ENCODE measurements at places on chromosomes 3 and 15.
A peak's percentile ranks its signal among the peaks of the same experiment; 100 is the strongest.

- no peak for DNase-seq
Measured at GRCh38 chr15:68593341-68593740, 14.5 kb downstream of the CORO2B start.

GRCh38 chr15:31327669-31328427 is 1.2 kb downstream of the KLF13 start:
- DNase-seq = peak; percentile 68

DNA sequence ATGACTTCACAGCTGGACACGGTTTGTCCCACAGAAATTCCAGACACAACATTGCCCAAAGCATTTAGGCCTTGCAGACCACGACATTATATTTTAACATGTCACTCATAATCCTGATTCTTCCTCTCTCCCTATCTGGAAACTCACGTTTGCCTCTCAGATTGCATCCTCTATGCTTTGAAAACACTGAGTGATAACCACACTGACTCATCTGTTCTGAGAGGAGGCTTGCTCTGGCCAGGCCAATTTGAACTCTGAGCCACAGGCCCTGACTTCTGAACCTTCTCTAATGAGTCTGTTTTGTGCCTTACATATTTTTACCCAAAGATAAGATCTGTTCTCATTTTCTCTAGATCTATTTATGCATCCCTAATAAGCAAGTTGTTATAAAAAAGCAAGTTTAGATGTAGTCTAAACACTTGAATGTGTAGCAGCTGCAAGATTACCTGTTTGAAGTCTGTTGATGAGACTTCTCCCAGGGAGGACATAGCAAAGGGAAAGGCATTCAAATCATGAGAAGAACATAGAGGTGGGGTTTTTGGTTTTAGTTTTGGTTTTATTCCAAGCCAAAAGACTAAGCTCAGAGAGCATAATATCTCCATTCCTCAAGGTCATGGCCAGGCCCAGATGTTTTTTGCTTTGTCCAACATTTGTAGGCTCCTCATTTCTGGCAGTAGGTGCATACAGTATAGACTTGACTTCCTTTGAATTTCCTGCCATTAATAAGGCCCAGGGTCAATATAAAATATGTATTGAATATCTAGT is 234.4 kb upstream of the LRTM1 start:
- DNase-seq = no peak

DNA sequence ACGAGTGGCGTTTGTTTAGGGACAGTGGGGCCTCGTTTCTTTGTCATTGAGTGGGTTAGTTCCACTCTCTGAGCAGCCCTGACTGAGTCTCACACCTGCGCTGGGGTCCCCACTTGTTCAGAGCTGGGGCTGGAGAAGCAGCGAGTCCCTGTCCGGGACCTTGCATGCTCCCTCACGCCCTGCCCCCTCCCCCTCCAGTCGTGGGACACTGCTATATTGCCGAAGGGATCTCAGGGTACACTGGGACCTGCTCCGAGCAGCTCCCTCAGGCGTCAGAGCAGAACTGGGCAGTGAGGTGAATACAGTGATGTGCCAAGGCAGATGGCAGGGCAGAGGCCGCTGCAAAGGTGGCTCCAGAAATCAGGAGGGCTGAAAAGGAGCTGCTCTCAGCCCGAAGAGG is 59.9 kb upstream of the KLF13 start:
- no peak for DNase-seq

GRCh38 chr3:37952564-37952963 is 38.0 kb upstream of the VILL start:
- DNase-seq = no peak

DNA sequence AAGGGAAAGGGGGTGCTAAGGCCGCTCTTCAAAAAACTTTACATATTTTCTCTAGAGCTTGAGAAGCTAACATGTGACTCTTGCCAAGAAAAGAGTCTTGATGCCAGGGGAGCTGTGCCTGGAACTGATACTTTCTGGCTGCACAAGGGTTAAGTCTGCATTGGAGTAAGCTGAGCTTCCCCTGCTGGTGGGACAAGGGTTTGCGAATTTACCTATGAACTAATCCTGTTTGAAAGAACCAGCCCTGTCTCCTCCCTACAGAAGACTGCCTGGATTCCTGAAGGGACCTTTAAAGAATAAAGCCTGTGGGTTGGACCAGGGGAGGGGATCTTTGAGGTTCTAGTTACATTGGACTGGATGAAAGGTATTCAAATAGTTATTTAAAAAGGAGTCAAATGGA is 58.3 kb upstream of the EPHA3 start:
- DNase-seq = no peak

DNA sequence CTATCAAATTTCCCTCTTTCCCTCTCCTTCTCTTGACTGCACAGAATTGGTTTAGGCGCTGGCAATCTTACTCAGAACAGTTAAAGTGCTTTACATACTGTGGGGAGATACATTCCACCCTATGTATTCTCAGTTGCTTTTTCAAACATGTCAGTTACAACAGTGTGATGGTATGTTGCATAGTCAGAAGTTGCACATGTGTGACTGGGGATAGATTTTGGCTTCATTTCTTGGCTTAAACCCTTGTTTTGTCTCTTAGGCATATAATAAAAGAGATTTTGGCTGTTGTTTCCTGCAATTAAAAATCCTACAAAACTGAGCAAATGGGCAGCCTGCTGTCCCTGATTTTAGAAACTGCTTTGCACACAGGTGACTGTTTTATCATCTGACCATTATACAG is 86.7 kb downstream of the PIK3R4 start:
- DNase-seq = no peak

DNA sequence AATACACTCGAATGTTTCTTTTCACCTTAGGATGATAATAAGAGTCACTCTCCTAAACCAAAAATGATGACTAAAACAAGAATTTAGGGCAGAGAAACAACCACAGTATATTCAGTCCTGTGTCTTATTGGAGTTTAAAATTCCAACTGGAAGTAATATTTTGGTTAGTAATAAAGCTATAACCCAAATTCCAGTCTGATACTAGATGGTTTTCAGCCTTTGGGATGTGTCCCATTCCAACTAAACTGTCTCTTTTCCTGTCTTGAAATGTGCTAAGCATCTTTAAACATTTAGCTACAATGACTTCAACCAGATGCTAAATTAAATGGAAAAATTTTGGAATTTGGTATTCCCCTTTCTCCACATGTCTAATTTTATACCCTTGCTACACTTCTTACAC is 510.0 kb downstream of the ROBO1 start:
- no peak for DNase-seq

GRCh38 chr3:168467115-168467714 is 371.5 kb upstream of the GOLIM4 start:
- DNase-seq = no peak

DNA sequence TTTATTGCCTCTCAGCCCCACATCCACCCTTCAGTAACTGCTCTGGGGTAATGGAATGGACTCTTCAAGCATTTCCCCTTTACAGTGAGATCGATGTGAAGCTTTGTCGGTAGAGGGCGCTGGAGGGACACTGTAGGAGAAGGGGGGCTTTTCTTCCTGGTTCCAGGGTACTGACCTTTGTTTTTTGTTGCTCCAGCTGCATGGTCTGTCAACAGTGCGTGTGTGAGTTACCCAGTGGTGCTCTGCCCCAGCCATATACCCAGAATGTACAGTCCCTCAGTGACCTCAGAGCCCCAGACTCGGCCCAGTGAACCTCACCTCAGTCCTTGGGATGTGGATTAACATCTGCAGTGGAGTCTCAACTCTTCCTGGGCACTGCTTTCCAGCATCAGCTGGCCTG is 180.3 kb upstream of the TSC22D2 start:
- DNase-seq = no peak

GRCh38 chr3:134710313-134710680 is 59.5 kb upstream of the KY start:
- no peak for DNase-seq

- DNase-seq = no peak
Measured at GRCh38 chr15:101070502-101071273, 151.5 kb downstream of the LRRK1 start.

GRCh38 chr3:37502621-37503020 is 328.2 kb upstream of the LRRFIP2 start:
- no peak for DNase-seq

DNA sequence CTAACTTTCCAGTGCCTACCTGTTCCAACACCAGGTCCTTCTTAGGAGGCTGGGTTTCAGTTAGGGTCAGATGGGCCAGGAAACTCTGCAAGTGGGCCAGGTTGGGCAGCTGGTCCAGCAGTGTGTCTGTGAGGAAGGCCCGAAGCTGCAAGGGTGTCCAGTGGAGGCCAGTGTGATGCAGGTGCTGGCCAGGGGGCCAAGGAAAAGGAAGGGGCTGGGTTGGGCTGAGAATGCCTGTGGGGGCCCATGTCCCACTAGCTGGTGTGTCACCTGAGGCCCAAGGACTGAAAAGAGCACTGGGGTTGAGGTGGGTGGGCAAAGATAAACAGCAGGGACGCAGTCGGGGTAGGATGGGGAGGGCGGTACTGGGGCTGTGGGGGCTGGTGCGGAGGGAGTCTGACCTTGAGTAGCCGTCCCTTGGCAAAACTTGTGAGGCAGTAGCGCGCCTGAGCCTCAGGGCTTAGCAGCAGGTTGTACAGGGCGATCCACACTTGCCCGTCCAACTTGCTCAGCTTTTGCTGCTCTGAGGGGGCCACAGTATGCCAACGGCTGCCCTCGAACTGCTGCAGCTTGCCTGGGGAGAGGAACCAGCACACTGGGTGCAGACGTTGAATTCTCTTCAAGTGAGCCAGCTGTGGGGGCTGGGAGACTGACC is 1.5 kb upstream of the RASSF1 start:
- no peak for DNase-seq

- DNase-seq = no peak
Measured at GRCh38 chr3:10563396-10563795, 58.0 kb upstream of the ATP2B2 start.

GRCh38 chr3:79928687-79929408 is 161.1 kb upstream of the ROBO1 start:
- no peak for DNase-seq

DNA sequence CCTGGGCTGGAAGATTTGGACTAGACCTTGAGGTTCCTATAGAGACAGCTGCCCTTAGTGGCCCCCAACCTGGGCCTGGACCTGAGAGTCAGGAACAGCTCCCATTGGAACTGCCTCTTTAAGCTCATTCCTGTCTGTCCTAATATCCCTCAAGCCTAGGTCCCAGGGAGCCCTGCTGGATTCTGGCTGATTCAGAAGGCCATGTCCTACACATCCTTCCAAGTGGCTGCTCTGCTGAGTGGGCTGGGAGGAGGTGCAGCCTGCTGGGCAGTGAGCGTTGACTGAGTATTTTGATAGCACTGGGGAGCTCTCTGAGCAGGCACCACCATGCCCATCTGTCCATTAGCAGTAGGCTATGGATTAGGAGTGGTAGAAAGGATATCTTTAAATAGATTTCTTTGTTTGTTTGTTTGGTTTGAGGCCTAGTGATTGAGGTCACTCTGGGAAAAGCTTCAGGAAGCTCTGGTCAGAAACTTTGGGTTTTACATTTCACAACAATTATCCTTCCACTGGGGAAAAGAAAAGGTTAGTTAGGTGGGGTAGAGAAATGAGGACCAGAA is 54.6 kb upstream of the ATOSA start:
- no peak for DNase-seq

GRCh38 chr3:169644750-169645149 is 18.8 kb downstream of the MECOM start:
- no peak for DNase-seq

- DNase-seq = no peak
Measured at GRCh38 chr15:80697075-80697685, 2.1 kb downstream of the ABHD17C start.

GRCh38 chr3:32952369-32953077 is 1.1 kb downstream of the CCR4 start:
- DNase-seq = no peak

DNA sequence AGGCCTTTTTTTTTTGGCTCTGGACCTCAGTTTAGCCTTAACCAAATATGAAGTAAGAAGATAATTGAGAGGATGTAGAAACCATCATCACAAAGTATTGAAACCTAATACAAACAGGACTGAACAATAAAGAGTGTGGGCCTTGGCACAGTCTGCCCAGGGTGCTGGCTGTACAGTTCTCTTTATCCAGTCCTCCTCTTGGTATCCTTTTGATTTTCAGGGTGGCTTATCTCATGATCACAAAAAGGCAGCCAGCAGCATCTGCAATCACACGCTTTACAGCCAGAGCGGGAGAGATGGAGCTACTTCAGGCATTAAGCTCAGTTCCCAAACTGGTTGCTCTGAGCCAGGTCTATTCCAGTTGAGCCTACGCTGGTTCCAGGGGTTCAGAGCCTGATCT is 239.7 kb downstream of the RPLP1 start:
- DNase-seq = no peak

DNA sequence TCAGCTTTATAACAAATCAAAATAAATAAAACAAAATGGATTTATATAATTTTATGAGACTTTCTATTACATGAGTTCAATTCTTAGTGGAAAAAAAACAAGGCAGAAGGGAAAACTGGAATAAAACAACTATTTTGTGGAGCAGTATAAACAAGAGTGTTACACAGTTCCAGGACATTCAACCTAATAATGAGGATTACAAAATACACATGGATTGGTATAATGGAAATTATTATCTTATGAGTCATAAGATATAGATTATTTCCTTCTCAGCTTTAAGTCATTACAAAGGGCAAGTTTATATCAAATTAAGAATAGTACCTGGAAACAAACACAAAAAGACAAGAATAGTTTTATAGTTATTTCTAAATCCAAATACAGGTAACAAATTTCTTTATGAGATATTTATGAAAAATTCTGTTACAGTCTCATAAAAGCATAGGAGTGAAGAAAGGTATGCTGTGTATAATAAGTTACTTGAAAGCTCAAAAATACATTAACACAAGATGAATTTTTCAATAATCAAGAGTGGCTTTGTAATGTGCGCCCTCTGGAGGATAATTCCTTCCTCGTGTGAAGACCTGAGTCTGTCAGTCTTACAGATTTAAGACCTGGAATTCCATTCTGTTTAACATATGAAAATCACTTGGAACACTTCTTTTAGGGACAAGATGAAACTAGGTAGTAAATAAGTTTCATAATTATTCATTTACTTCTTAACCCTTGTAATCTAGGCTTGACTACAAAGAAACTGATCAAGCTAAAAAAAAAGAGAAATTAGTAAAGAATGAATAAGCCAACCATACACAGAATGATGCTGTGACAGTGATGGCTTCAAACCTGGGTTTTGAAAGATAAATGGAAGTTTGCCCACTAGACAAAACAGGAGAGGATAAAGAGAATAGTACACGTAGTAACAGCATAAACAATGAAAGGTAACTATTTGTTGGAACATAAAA is 9.5 kb downstream of the COPS2 start:
- no peak for DNase-seq

DNA sequence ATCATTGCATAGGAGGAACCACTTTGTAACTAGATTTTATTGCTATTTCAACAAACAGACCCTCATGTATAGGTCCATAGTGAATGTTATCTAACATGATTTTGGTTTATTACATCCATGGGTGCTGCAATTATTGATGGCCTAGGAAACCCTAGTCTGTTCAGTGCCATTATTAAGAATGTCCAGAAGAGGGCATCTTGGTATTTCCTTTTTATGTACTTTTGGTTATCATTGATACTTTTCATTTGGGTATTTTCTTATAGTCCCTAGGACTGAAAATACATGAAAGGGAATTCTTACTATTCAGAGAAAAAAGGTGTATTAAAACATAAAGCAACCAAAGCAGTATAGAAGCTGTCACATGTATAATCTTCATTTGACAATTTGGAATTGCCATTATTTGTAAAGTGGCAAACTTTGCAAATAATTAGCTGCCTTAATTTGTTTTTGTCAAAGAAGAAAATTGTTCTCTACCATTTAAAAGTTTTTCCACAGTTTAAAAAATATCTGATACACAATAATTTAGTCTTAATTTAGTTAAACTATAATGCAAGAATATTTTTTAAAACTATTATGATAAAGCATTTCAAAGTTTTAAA is 48.7 kb downstream of the CNOT10 start:
- no peak for DNase-seq

GRCh38 chr15:77834276-77834990 is 201.7 kb upstream of the LINGO1 start:
- no peak for DNase-seq

Measured in activated CD8-positive, alpha-beta memory T cell treated with anti-CD3 and anti-CD28 coated beads for 1 hour (primary cell).